ENCODE measurements at places on chromosomes 1 and 21. TPM values are rescaled to one million over a fixed set of nuclear protein-coding genes. Genes with fewer than 3 reads are reported as not detected.

The ARHGAP30 gene
- not detected for total RNA-seq

The TDRD10 gene
- not detected for total RNA-seq

The KRTAP11-1 gene
- total RNA-seq, result not detected

The LCE1C gene
- not detected for total RNA-seq

GRCh38 chr1:84603941-84604830 is 29.9 kb upstream of the CTBS start:
- DNase-seq, result peak; percentile 21

The OR6K3 gene
- total RNA-seq, result not detected

DNA sequence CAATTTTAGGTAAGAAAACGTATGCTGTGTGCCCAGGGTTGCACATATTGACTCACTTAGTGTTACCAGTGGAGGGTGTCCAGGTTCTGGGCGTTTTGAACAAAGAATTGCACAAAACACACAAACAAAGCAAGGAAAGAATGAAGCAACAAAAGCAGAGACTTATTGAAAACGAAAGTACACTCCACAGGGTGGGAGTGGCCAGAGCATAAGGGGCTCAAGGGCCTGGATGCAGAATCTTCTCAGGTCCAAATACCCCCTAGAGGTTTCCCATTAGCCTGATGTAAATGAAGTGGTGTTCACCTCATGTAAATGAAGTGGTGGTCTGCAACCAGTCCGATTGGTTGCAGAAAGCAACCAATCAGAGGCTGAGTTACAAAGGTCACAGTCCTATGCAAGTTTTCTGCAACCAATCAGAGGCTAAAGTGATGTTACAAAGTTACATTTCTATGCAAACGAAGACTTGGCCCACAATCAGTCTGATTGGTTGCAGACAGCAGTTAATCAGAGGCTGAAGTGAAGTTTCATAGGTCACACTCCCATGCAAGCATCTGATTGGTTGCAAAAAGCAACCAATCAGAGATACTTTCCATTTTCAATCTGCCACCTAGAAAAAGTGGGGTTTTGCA is 228.3 kb downstream of the ST6GALNAC3 start:
- DNase-seq, result no peak

DNA sequence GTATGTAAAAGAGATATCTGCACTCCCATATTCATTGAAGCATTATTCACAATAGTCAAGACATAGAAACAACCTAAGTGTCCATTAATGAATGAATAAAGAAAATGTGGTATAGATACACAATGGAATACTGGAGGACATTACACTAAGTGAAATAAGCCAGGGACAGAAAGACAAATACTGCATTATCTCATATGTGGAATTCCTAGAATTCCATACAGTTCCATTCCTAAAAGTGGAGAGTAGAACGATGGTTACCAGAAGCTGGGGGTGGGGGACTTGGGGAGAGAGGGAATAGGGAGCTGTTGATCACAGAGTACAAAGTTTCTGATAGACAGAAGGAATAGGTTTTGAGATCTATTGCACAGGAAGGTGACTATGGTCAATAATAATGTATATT is 7.4 kb downstream of the TMED5 start:
- DNase-seq, result no peak

GRCh38 chr1:788835-789234 is 102.4 kb upstream of the OR4F16 start:
- DNase-seq, result no peak

- DNase-seq, result no peak
These were observed 41.3 kb upstream of the FHAD1 start for GRCh38 chr1:15205586-15206346.

All from A673 (cell line).